ENCODE measurements at places on chromosomes 13 and 19.

GRCh38 chr13:51942189-51942588 is 69.1 kb downstream of the ATP7B start:
- no peak for DNase-seq

DNA sequence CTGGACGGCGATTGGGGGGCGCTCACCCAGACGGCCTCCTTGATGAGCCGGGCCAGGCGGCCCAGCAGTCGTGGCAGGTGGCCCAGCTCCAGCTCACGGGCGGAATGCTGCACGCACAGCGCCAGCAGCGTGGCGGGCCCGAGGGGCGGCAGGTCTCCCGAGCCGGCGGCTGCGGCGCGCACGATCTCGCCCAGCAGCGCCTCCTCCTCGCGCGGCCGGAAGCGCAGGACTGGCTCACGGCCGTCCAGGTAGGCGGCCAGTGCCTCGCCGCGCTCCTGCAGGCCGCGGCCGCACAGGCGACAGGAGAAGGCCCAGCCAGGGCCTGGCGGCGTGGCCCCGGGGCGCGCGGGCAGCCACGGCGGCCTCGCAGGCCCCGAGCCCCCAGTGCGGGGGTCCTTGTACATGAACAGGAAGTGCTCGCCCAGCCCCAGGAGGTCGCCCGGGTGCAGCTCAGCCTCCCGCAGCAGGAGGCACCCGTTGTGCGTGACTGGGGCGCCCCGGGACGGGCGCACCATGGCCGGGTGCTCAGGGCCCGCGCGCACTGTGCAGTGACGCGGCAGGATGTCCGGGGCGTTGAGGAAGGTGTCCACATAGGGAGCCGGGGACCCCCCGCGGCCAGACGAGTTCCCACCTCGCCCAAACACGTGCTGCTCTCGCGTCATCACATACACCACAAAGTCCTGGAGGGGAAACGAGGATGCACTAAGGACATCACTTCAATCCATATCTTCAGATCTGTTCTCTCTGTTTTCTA is 9.6 kb upstream of the MAMSTR start:
- DNase-seq, result no peak

GRCh38 chr19:30811397-30812098 is 439.4 kb downstream of the ZNF536 start:
- no peak for DNase-seq

GRCh38 chr19:33868788-33869412 is 72.2 kb downstream of the KCTD15 start:
- peak; percentile 48 for DNase-seq

DNA sequence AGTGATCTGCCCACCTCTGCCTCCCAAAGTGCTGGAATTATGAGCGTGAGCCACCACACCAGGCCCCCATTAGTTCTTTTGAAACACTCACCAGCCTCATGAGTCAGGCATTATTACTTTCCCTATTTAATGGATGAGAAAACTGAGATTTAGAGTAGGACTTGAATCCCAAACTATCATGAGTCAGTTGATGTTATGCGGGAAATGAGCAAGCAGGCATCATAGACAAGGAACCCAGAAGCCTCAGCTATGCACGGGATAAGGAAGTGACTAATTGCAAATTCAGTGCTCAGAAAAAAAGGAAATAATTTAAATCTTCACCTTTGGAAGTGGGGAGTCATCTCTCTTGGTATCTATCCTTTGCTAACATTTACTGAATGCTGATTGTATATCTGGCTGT is 217.5 kb downstream of the ABCC4 start:
- DNase-seq, result no peak

- DNase-seq, result no peak
Measured at GRCh38 chr19:6234527-6234926, 45.2 kb downstream of the MLLT1 start.

GRCh38 chr13:39900106-39900750 is 244.8 kb downstream of the COG6 start:
- no peak for DNase-seq

GRCh38 chr19:16797876-16798275 is 31.3 kb upstream of the SIN3B start:
- no peak for DNase-seq

- DNase-seq, result no peak
Measured at GRCh38 chr19:44142059-44142433, 692 bp downstream of the ZNF234 start.

GRCh38 chr13:40063703-40064102 is 408.2 kb downstream of the COG6 start:
- DNase-seq, result no peak

GRCh38 chr19:16026756-16027155 is 49.5 kb upstream of the TPM4 start:
- no peak for DNase-seq

Measured in BE2C (cell line).